Activated T-helper 9 cell treated with anti-CD3 and anti-CD28 coated beads, Interleukin-2, amount 50 U/mL, for 16 hours (primary cell): ENCODE measurements at places on chromosomes 7 and 10.

GRCh38 chr10:31929261-31930022, 811 bp upstream of the ARHGAP12 start:
- peak; percentile 8 for DNase-seq

DNA sequence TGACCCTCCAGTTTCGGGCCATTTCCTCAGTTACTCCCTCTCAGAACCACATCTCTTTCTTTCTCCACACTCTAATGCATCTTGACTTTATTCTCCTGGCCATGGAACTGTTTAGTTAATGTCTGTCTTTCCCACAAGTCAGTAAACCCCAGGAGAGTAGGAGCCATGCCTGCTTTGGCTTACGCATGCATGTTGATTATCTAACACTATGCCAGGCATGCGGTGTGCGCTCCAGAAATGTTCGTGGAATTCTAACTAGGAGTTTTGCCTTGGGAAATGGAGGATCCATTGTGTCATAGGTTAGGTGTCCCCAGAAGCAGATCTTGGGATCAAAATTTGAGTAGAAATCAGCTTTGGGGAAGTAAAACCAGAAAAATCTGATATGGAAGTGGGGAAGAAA, 308.9 kb downstream of the GRID1 start:
- DNase-seq = no peak

DNA sequence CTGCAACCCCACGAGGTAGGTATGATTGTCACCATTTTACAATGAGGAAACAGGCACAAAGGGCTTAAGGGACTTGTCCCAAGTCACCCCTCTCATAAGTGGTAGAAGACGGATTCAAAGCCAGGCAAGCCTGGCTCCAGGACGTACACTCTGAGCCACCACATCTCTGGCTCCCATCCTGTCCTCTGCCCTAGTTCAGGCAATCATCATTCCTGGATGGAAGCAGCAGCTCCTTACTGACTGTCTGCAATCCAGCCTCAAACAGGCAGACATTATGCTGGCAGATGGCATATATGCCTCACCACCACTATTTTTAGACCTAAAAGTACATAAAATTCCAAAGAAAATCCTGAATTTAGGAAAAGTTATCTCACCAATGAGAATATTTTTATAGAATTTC, 100.7 kb downstream of the USP6NL start:
- DNase-seq = no peak

DNA sequence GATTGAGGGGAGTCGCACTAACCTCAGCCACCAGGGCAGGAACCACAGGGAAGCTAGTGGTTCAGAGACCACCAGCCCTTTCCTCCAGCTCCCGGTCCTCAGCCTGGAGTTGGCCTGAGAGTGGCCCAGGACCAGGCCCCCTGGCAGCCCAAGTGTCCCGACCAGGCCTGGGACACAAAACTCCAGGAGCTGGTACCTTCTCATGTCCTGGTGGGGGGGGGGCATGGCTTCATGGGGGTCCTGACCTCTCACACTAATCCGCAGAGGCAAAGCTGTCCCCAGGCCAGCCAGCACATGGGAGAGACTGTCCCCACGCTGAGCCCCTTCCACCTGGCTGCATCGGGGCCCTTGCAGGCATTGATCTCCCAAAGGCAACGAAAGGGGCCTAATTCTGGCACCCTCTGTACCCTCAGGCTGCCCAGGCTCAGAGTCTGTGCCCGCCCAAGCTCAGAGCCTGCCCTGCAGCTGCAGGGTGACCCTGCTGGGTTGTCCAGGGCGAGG, 28.2 kb downstream of the GPRIN2 start:
- DNase-seq = no peak

DNA sequence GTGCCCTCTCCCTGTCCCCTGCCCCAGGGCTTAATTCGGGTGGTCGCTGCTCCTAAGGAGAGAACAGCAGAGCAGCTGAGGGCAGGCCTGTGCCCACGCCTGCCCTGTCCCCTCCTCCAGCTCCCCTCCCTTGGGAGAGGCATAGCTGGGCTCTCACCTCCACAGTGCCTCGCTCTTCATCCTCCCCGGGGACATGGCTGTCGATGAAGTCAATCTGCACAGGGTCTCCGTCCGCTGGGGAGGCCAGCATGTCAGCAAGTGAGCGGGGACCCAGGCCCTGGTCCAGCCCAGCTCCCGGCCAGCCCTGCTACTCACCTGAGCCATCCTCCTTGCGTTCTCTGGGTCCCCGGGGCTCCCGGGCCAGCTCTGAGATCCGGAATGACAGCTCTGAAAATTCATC, 3.8 kb upstream of the SAP25 start:
- no peak for DNase-seq

DNA sequence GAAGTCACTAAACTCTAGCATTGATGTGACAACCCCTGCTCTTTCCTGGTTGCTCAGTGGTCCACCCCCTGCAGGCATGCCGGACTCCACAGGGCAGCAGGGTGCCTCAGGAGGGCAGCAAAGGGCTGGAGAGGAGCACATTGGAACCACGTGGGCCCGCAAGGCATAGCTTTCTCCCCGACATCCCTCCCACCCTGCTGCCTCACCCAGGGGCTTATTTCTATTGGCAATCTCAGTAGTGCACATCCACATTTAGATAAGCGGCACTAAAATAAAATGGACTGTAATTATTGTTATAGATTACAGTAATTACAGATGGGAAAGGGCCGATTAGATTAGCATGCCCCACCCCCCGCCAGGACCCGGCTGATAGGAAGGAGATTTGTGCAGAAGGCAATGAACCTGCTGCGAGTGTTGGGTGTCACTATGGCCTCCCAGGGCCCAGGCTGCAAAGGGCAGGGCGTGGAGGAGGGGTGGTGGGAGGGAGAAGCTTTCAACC, 580.1 kb downstream of the GRID1 start:
- DNase-seq = no peak

- DNase-seq = no peak
Observed at GRCh38 chr10:7788639-7789286, 786 bp downstream of the ATP5F1C start.

DNA sequence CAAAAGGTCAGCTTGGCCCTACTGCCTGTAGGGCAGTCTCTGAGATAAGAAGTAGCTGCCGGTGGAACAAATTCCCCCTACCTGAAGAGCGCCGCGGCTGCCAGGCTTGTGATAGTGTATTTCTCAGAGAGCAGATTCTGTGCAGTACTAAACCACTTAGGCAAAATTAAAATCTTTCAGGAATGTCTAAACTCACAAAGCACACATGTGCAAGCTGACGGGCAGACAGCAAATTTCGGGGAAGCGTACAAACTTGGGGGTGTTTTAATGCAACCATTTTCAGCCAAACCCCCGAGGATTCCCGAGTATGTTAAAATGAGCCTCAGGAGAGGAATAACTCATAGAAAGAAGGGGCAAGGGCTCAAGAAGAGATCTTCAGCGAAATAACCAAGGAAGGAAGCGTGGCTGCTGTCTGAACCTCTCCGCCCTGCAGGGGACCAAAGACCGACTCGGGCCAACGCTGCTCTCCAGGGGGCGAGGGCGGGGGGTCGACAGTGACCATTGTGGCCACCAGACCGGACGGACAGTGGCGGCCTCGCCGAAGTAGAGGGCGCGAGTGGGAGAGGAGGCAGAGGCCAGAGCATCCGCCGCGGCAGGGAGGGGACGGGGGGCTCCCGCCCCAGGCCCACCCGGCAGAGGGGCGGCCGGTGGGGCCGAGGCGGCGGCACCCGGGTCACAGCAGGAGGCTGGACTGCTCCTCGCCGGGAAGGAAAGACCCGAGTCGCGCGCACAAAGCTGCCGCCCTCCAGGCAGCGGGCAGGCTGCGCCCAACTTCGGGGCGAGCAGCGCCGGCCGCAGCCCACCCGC, 819 bp downstream of the HYCC1 start:
- DNase-seq = no peak

GRCh38 chr7:158447506-158448171, 140.0 kb downstream of the PTPRN2 start:
- no peak for DNase-seq

DNA sequence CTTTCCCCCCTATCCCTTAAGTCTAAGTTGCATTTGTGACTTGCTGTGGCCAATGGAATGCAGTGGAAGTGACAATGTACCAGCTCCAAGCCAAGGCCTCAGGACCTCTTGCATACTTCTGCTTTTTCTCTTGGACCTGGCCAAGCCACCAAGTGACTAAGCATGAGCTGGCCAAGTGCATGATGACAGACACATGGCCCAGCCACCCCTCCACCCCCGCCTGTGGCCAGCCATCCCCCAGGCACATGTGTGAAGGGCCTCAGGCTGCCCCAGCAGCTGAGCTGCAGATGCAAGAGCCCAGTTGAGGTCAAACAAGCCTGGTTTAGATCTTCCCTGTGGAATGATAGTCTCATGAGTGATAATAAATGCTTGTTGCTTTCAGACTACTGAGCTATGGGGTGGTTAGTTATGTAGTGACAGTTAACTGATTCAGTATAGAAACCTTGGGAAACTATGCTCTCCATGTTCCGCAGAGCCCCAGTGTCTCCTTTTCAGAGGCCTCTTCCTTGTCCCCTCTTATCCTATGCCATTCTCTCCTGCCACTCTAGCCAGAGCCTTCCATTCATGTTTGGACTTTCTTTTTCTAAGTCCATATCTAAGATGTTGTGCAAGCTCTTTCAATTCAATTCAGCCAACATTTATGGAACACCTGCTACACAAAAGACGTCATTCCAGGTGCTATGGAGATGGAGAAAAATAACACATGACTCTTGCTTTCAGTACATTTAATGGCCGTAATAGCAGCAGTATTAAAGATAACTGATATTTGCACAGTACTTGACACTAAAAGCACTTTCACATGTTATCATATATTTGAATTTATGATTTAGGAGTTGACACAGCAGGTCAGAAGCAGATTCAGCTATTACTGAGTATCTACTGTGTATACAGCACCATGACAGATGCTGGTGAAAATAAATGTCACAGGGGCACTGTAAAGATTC, 55.5 kb upstream of the LOXL4 start:
- no peak for DNase-seq

- DNase-seq = no peak
Observed at GRCh38 chr7:159094023-159094740, 50.5 kb downstream of the VIPR2 start.

GRCh38 chr7:100885440-100886141, 3.9 kb downstream of the UFSP1 start:
- no peak for DNase-seq

- DNase-seq = no peak
Observed at GRCh38 chr7:47741984-47742383, 160.1 kb upstream of the TNS3 start.

GRCh38 chr7:2950578-2950977, 93.1 kb downstream of the CARD11 start:
- DNase-seq = no peak

DNA sequence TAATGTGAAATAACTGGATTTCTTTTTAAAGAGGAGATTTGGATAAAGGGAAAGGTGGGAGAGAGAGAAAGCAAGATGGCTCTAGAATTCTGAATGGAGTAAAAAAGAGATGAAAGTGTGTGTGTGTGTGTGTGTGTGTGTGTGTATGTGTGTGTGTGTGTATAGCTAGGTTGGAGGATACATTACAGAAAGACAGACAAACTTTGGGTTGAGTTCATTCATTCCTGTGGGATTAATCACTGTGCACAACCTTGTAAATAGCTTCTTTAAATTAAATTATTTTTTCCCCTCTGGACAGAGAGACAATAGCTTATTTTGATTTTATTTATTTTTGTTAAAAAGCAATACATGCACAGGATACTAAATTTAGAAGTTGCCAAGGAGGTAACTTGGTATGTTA, 7.5 kb downstream of the ASB4 start:
- DNase-seq = no peak

DNA sequence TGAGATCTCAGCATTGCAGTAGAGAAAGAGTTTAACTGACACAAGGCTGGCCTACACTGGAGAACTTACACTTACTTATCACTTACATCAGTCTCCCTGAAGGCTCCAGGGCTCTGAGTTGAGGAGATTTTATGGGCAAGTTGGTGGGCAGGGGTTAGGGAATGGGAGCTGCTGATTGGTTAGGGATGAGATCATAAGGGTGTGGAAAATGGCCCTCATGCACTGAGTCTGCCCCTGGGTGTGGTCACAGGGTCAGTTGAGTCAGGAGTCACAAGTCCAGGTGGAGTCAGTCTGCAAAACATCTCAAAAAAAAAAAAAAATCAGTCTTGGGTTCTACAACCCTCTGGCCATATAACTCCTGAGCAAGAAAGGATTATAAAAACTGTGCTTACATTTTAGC, 60.5 kb downstream of the PPP1R17 start:
- DNase-seq = no peak

DNA sequence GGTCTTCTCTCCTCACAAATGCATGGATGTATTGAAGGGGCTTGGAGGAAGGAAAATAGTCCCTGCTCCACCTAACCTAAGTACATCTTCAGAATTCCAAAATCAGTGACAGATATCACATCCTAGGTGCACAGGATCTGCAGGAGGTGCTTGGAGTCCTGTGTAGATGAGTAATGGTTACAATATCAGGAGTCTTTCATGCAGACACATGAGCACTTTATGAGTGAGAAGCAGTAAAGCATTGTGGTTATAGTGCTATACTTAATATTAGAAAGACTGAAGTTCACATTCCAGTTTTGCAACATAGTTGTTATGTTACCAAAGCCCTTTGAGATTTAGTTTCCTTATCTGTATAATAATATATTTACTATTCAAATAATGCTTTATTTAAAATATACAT, 516.7 kb downstream of the NEBL start:
- DNase-seq = no peak

- no peak for DNase-seq
Observed at GRCh38 chr10:118950997-118951637, 78.4 kb upstream of the NANOS1 start.

DNA sequence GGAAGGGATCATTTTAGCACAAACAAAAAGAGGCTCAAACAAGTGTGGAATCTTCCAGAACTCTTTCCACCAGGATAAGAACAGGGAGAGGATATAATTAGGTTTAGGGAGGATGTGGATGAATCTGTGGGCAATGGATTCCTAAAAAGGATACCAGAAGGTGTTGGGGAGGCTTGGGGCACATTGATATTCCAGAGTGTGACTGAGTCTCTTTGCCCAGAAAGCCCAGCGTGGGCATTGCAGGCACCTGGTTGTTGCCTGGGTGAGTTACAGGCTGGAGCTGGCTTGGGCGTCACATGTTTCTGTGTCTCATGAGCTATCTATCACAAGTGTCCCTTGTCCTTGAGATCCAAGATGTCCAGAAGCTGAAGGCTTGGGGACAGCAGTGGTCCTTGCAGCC, 3.3 kb downstream of the COL26A1 start:
- DNase-seq = no peak

GRCh38 chr7:110573862-110574528, 516.9 kb upstream of the LRRN3 start:
- DNase-seq = no peak
